ENCODE measurements at places on chromosomes 11 and 22.

DNA sequence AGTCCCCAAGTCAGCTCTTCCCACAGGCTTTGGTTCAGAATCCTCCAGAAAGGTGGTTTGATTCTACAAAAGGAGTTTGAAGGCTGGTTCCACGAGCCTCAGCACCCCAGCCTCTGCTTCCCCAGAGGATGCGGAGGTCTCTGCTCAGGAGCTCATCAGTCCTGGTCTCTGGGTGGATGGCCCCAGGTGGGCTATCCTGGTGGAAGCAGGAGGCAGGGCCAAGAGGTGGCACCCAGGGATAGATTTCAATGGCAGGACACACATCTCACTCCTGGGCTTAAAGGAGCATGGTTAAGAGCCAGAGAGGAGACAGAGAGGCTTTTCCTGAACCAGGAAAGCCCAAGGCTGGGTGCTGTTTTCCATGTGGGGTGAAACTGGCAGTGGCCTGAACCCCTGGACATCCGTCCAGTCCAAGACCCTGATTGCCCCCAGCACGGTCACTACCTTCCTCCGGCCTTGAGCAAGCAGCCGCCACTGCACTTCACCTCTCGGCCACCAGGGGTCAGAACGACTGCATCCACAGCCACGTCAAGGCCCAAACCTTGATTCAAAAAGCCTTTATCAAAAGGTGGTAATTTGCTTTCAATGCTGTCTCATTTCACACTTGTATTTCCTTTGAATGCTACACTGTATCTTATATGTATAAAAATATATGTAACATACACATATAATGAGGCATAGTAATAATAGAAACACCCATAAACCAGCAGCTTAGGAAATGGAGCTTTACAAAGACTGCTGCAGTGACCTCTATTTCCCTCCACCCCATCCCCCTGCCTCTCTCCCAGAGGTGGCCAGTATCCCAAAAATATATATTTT is 19.3 kb upstream of the FXYD2 start:
- DNase-seq = peak; percentile 81

DNA sequence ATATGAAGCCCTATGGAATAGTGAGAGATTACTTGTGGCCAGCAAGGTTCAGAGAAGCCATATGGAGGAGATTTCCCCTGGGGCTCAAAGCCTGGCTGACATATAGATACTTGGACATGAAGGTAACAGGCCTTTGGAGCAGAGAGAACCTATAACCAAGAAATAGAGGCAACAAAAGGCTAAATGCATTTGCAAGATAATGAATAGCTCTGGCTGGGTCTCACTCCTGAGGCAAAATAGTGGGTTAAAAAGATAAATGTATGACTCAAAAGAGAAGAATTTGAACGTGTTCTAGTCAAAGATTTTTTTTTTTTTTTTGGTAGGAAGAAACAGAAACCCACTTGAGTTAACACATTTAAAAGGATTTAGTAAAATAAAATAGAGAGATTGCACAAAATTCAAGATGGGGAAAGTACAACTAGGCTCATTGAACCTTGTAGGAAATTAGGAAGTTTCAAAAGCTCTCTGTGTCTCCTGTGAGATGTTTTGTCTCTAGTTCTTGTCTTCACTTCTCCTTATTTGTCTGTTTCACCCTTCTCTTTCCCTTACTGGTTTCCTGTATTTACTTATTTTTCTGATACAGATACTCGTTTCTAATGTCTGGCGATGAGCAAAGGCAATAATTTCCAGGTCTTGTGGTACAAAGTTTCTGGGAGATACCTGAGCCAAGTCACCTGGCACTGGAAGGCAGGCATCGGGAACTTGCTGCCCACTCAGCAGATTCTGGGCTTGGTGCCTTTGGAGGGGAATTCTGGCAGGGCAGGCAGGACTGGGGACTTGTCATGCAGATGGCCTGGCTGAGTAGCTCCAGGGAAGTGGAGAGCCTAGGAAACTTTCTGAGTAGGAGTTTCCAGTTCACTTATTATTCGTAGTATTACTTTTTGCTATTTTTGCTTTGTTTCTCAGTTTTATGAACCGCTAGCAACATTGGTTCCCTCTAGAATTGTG is 49.2 kb upstream of the SESN3 start:
- no peak for DNase-seq

GRCh38 chr11:31947051-31947450 is 135.9 kb upstream of the PAX6 start:
- no peak for DNase-seq

- no peak for DNase-seq
Measured at GRCh38 chr11:47971501-47971900, 8.9 kb upstream of the PTPRJ start.

DNA sequence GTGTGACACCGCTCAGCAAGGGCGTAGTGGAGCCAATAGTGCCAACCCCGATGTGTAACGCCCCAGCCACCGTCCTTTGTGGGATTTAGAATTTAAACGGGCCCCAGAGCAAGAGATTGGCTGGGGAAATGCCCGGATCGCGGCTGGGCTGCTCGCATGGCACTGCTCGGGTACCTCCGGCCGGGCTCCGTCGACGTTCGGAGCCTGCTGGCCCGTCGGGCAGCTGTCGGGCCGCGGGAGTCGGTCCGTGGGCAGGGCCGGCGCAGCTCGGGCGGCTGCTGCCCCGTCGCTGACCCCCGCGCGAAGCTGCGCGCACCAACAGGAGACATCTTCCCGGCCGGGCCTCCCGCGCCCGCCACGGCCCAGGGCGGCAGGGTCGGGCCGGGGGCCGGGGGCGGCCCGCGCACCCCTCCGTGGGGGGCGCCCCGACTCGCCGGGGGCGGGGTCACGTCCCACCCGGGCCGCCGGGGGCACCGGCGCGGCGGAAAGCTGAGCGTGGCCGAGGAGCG is 1.3 kb upstream of the KDM2A start:
- DNase-seq = no peak

- no peak for DNase-seq
Measured at GRCh38 chr11:86460461-86461385, 86.0 kb downstream of the CCDC81 start.

- no peak for DNase-seq
Measured at GRCh38 chr11:119722281-119722794, 6.7 kb downstream of the NECTIN1 start.

DNA sequence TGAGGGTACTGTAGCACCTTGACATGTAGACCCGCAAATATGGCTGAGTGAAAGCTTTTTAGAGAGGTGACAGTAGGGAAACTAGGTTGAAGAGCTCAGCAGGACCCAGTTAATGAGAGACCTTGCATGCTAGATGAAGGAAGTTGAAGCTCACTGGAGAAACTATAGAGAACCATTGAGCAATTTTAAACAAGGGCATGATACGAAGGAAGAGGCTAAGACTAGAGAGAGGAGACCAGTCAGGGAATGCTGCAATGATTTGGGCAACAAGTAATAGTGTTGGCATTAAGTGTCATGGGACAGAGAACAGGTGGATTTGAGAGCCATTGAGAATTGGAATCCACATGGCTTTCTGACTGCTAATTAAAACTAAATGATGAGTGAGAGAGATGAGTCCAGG is 4.1 kb downstream of the OLFML1 start:
- no peak for DNase-seq
